Stimulated activated CD4-positive, alpha-beta T cell treated with anti-CD3 and anti-CD28 coated beads, Interleukin-2, amount 100 ng/mL, for 48 hours (primary cell): ENCODE measurements at places on chromosomes 16 and 17.

DNA sequence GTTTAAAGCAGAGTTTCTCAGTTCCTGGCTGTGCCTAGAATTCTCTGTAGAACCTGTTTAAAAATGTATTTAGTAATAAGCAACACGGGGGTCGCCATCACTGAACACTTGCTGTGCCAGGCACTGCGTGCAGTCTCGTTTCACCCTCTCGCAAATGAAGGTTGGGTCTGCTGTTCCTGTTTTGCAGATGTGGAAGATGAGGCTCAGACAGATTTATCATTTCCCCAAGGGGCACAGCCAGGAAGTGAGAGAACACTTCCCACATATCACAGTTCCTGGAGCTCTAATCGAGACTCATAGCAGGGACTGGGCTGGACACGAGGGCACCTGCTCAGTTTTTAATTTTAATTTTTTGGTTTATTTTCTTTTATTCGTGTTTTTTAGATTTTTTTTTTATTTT is 122.7 kb downstream of the ABCC6 start:
- DNase-seq: no peak

DNA sequence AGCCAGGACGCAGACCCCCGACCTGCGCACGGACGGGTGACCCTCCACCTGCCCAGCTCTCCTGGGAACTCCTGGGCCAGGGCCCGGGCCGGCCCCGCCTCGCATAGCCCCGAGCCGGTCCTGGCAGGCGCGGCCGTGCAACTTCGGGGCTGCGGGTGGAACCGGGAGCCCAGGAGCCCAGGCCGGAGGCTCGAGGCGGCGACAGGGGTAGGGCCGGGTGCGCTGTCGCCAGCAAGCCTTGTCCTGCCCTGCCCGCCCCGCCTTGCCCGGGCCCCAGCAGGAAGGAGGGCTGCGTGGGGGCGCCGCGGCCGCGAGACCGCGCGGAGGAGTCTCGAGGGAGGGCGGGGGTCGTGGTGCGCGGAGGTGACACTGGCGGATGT is 408 bp downstream of the LMF1 start:
- DNase-seq: no peak

GRCh38 chr16:53022374-53022773 is 30.3 kb downstream of the CHD9NB start:
- peak; percentile 9 for DNase-seq

GRCh38 chr17:82668631-82669099 is 20.4 kb upstream of the WDR45B start:
- DNase-seq: peak; percentile 36

GRCh38 chr17:47077576-47077975 is 98.5 kb upstream of the RPRML start:
- no peak for DNase-seq

DNA sequence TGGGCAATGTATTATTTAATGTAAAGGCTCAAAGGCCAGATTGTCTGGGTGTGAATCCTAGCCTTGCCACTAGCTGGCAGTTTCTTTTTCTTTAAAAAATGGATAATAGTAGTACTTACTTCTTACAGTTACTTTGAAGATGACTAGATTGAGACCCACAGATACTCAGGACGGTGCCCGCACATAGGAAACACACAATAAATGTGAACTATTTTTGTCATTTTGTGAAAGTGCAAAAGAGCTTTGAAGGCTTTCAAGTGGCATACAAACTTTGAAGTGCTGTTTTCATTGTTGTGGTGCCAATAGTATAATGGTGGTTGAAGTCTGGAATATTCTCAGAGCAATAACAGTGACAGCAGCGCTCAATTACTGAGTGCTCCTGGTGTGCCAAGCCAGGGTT is 63.6 kb downstream of the OTOA start:
- no peak for DNase-seq

DNA sequence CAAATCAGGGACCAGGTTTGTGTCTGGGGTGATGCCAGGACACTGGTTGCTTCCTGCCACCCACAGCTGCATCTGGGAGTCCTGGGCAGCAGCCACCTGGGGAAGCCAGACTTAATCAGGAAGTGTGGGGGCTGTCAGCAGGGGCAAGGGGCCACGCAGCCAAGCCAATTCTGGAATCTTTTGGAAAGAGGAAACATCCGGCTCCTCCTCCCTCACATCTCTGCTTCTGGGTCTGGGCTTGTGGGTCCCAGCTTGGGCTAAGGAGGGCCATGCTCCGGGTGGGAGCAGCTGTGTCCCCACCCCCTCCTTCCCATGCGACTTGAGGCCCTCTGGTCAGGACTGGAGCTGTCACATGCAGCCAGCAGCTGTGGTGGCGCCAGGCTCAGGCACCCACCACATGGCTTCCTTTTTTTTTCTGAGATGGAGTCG is 37.0 kb upstream of the CCDC182 start:
- no peak for DNase-seq

GRCh38 chr16:19210280-19210924 is 42.4 kb downstream of the SYT17 start:
- no peak for DNase-seq

DNA sequence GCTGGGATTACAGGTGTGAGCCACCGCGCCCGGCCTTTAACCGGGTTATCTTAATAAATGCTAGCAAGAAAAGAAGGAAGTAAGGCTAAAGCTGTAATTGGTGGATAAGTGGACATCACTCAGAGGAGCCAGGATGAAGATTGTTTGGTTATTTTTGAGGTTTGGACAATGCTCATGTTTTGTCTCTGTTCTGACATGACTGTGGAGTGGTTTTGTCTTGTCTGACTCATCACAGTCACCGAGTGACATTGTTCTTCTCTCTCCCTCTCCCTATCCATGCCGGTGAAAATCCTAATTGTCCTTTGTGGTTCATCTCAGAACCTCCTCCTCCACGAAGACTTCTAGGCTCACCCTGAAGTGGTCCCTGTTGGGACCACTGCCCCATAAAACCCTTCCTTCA is 23.5 kb upstream of the GRIN2A start:
- DNase-seq: no peak

- no peak for DNase-seq
These were observed 202.9 kb downstream of the IRF8 start for GRCh38 chr16:86101897-86102157.
